ENCODE measurements at places on chromosomes 11 and 22.

GRCh38 chr22:45534339-45535192 lies 31.9 kb downstream of the FBLN1 start:
- DNase-seq = no peak

- DNase-seq = no peak
Observed at GRCh38 chr22:48717076-48717810, 1110.4 kb downstream of the BRD1 start.

DNA sequence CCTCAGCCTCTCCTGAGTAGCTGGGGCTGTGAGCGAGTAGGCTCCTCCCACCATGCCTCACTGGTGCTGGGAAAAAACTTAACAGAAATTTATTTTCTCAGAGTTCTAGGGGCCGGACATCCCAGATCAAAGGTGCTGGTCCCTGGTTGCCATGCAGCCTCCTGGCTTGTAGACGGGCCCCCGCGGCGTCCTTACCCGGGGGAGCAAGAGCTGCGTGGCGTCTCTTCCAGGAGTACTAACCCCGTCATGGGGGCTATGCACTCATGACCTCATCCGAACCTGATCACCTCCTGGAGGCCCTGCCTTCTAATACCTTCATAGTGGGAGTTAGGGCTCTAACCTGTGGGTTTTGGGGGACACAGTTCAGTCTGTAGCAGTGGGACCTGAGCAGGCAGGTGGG lies 2.6 kb downstream of the TRABD start:
- no peak for DNase-seq

DNA sequence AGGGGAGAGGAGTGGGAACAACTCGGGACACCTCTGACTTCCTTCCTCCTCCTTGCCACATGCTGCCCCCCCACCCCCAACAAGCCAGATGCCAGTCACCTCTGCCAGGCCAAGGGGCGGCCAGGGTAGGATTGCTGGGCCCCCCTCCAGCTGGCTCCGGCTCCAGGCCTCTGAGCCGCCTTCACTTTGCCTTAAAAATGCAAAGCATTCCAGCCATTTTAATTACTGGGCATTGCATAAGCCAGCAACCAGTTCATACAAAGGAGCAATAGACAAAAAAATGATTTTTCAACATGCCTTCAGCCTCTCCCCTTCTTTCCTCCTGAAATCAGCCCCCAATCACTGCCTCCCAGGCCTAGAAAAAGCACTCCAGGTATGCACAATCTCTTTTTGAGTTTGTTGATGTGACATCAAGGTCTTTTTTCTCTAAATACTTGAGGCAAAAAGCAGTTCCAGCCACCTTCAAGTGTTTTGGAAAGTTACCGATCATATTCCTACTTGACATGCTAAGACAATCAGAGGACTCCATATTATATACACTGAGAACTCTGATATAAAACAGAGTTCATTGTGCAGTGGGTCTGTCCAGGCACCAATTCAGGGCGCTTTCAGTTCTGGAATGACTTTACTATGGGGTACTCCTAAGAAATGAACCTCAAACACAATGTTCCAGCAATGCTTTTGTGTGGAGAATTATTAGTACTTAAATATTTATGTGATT lies 12.4 kb upstream of the TIMP3 start:
- no peak for DNase-seq

DNA sequence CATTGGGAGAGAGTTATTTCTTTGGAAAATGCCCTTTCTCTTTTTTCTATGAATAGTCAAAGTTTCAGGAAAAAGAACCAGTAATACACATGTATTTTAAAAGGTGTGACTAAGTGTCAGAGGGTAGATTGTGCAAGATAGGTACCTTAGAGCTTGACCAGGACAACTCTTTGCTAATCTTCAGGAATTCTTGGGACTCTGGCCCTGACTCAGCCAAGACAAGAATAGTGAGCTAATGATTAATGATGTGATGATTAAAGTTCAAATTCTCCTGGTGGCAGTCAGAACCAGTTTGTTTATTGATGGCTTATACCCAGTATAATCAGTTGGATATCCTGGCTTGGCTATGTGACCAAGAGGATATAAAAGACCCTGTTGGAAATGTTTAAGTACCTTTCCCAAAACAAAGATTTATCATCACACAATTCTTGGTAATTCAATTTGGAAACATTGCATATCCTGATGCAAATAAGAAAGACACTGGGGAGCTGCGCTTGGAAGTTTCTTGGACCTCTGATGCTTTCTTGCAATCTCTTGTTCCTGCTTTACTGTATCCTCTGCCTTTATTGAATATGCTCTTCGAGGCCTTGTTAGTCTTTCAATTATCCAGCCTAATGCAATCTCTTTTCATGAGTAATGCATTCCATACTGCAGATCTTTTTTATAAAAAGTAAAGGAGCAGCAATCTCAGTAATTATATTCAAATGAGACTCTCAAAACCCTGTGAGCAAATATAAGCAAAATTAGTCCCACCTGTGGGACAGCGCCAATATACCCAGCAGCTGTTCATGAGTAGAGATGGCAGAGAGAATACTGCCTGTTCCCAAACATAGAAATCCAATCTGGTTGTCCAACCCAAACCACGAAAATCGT lies 48.0 kb upstream of the CEP126 start:
- DNase-seq = no peak

- no peak for DNase-seq
Observed at GRCh38 chr22:46092670-46093410, 57.5 kb upstream of the PPARA start.

- no peak for DNase-seq
Observed at GRCh38 chr22:43851058-43851978, 11.0 kb downstream of the SULT4A1 start.

- DNase-seq = no peak
Observed at GRCh38 chr11:121931121-121931520, 184.9 kb downstream of the BLID start.
